ENCODE measurements at places on chromosomes 2 and 18. TPM values are rescaled to one million over a fixed set of nuclear protein-coding genes. Genes with fewer than 3 reads are reported as not detected.

DNA sequence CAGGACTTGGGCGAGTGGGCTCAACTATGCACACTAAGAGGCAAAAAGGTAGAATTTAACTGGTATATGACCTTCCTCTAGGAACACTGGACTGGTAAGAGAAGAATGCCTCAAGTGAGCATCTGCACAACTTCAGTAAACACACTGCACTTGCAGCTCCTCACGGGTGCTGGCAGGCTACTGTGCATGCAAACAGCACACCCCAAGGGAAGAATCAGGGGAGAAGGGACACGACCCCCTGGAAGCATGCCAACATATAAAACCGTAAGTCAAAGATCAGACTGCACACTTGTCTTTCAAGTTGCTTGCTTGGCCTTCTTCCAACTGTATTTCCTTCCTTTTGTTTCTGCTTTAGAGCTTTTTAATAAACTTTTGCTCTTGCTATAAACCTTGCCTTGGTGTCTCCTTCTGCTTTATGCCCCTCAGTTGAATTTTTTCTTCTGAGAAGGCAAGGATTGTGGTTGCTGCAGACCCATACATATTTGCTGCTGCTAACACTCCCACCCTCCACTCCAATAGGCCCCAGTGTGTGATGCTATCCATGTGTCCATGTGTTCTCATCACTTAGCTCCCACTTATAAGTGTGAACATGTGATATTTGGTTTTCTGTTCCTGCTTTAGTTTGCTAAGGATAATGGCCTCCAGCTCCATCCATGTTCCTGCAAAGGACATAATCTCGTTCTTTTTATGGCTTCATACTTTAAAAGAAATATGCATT is 263.7 kb upstream of the SPOPL start:
- DNase-seq = no peak

- no peak for DNase-seq
Observed at GRCh38 chr18:77481541-77481940, 231.9 kb downstream of the GALR1 start.

GRCh38 chr2:155997538-155997937 is 335.0 kb downstream of the NR4A2 start:
- DNase-seq = no peak

- DNase-seq = no peak
Observed at GRCh38 chr2:154681741-154682140, 16.8 kb upstream of the KCNJ3 start.

GRCh38 chr2:202038471-202039277 is 5.0 kb downstream of the FZD7 start:
- DNase-seq = peak; percentile 62

- no peak for DNase-seq
Observed at GRCh38 chr18:67961701-67962440, 445.4 kb upstream of the DSEL start.

DNA sequence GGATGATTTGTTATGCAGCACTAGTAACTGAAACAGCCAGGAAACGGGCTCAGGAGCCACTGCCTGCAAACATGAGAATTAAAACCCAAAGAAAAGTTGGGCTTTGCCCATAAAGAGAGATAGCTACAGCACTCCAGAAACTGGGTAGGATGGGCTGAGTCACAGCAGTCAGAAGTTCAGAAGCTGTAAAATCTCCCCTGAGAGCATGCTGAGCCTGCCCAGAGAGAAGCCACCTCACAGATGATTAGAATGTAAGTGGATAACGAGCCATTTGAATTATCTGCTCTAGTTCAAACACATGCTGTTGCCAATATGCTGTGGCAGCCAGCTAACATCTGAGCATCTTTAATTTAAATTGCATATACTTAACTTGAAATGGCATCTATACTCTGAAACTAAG is 388.1 kb upstream of the ACVR2A start:
- no peak for DNase-seq

KLF7 gene
- total RNA-seq = 28.5 TPM

- no peak for DNase-seq
Observed at GRCh38 chr2:151906633-151906998, 78.4 kb upstream of the ARL5A start.

EFHD1 gene
- not detected for total RNA-seq

GRCh38 chr2:175567435-175568061 is 386.0 kb upstream of the ATP5MC3 start:
- DNase-seq = no peak

GRCh38 chr18:8966821-8967220 is 135.7 kb upstream of the NDUFV2 start:
- DNase-seq = no peak

GRCh38 chr18:32405588-32405987 is 65.1 kb downstream of the GAREM1 start:
- DNase-seq = no peak

- no peak for DNase-seq
Observed at GRCh38 chr2:15172825-15173224, 388.3 kb downstream of the NBAS start.

DNA sequence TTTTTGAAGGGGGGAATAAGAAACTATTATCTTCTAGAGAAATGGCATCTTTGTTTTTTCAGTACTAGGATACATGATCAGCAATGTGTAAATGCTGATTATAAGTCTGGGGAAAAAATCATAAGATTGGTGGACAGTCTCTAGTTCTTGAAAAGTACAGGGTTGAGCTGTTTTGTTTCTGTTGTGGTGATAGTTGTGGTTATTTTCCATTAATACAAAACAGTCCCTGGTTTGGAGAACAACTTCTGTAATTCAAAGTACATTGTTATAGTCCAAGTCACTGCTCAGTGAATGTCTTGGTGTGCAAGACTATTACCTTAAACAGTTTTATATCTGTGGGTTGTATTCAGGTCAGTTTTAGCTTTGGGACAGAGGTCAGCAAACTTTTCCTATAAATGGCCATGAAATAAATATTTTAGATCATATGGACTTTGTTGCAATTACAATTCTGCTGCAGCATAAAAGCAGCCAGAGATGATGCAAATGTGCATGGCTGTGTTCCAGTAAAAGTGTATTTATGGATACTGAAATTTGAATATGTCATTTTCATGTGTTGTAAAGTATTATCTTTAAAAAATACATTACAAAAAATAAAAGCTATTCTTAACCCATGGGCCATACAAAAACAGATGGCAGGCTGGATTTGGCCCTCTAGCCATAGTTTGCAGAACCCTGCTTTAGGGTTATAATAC is 111.0 kb downstream of the CERS6 start:
- DNase-seq = no peak

SLC16A14 gene
- total RNA-seq = 0.56 TPM

Measured in IMR-90 (cell line).